ENCODE measurements at places on chromosomes 11 and 22.

GRCh38 chr22:44842417-44842816 is 90.0 kb downstream of the ARHGAP8 start:
- no peak for DNase-seq

DNA sequence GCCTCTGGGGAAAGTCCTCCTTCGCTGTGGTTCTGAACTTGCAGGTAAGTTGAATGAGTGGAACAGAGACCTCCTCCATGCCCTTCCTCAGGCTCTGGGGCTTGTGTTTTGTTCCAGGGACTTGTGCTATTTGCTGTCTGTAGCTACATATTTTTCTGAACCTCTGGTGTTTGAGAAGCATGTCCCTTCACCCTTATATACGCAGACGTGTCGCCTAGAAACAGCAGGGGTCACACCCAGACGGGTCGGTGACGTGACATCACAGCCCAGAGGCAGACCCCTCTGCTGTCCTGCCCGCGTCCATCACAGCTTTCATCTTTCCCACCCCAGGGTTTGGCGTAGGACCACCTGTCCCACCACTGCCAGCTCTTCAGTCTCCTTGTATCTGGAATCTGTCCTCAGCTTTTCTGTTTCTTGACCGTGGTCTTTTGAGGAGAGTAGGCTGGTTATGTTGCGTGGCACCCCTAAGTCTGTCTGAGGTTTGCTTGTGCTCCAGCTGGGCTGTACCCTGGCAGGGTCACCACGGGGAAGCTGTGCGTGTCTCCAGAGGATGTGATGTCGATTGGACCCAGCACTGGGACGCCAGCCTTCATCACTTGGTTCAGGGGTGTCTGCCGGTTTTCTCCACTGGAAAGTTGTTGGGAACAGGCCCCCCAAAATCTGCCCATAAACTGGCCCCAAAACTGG is 13.4 kb upstream of the MUC5B start:
- no peak for DNase-seq

DNA sequence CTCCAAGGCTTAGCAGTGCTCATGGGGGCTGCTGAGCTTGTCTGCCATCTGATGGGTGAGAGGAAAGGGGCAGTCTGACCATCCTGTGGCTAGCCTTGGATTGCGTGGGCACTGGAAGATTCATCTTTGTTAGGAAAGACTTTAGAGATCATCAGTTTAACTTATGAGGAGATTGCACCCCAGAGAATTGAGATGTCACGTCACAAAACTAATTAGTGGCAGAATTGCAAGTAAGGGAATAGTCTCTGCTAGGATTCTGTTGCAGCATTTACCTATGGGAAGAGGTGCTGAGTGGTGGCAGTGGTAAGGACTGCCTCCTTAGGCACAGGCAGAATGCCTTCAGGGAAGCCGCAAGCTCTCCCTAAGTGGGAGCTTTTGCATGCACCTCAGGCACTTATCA is 42.8 kb upstream of the HSPA8 start:
- DNase-seq: no peak

- peak; percentile 69 for DNase-seq
These were observed 10.0 kb upstream of the CD5 start for GRCh38 chr11:61092280-61092766.

DNA sequence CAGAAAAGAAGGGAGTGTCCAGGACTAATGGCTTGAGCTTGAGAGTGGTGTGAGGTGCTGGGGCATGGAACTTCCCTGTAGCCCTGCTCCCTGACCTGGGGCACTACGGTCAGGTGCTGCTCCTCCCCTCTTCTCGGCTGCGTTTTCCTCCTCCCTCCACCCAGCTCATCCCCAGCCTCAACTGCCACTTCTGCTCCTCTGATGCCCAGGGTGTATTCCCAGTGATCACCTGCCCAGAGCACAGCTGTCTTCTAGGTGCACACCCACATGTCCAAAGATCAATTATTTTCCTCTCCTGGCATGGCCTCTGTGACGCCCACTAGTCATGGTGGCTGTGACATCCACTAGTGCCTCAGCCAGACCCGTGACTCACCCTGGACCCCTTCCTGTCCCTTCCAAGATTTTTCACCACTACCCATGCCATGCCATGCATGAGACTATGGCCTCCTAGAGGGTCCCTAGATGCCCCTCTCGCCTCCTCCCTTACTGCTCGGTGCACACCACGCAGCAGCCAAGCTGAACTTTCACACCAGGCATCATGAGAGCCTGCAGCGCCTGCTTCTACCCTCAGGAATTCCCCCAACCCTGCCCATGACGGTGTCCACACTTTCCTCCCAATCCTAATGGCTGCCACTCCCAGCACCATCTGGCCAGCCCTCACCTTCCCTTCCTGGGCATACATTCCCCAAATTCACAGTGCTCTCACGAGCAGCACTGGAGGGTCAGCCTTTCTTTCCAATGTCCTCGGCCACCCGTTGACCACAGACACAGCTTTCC is 1.9 kb downstream of the P2RX6 start:
- no peak for DNase-seq

GRCh38 chr11:66328302-66329144 is 7.7 kb downstream of the RIN1 start:
- DNase-seq: peak; percentile 87

DNA sequence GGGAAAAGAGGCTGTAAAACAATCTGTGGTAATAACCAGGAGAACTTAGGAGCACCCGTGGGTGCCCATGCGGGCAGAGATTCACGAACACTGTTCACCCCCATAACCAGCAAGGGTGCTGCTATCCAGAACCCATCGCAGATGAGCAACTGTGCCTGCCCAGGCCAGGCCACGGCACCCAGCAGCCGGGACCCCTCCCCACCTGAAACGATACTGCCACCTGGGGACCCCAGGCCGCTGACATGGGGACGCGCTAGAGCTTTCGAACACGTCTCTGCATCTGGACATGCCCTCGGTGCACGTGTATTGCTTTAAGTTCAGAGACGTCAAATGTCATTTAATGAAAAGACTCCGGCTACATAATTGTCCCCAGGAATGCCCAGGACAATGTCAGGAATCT is 14.3 kb upstream of the MUC2 start:
- DNase-seq: no peak

- no peak for DNase-seq
These were observed 14.2 kb upstream of the APOBEC3A start for GRCh38 chr22:38943201-38943600.

- DNase-seq: no peak
These were observed 22.2 kb downstream of the SGSM3 start for GRCh38 chr22:40392618-40393017.

DNA sequence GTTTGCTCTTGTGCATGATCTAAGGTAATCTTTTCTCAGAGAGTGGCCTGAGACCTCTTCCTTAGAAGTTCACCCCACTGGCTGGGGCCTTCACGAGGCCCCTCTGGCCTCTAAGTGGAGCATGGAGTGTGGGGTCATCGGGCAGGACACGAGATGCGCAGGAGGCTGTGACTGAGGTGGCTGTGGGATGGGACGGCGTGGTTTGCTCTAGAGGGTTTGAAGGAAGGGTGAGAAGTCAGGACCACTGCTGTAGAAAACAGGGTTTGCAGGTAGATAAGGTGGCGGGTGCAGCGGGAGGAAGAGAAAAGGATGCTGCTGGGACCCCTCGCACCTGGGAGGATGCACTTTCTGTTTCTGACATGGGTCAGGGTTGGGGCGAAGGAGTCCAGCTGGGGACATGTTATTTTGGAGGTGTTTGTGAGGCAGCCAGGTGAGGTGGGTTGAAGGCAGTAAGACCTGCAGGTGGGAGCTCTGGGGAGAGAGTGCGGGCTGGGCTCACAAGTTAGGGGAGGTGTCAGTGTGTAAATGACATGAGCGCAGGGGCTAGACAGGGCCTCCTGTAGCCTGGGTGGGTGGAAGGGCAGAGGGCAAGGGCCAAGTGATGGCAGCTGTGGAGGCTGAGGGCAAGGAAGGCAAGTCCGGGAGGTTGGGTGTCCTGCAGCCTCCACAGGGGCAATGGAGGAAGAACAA is 62.5 kb downstream of the KCNQ1 start:
- DNase-seq: no peak

DNA sequence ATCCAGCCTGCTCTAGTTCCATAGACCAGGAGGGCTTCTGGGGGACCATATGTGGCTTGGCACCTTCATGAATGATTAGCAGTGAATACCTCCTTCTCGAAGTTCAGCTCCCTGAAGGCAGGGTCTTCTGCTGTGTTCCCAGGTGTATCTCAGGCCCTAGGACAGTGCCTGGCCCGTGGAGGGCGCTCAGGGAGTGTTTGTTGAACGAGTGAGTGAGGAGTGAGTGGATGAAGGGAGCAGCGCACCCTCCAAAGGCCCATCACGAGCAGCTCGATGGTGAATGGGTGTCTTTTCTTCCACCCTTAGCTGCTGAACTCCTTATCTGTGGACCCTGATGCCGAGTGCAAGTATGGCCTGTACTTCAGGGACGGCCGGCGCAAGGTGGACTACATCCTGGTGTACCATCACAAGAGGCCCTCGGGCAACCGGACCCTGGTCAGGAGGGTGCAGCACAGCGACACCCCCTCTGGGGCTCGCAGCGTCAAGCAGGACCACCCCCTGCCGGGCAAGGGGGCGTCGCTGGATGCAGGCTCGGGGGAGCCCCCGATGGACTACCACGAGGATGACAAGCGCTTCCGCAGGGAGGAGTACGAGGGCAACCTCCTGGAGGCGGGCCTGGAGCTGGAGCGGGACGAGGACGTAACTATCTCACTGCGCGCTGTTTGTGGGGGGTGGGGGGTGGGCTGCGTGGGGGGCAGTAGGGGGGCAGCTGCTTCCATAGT is 9.5 kb downstream of the ANO1 start:
- DNase-seq: no peak

GRCh38 chr11:122874991-122875390 is 7.6 kb upstream of the JHY start:
- DNase-seq: no peak
